Astrocyte of the spinal cord (primary cell): ENCODE measurements at places on chromosomes 16 and 17.

DNA sequence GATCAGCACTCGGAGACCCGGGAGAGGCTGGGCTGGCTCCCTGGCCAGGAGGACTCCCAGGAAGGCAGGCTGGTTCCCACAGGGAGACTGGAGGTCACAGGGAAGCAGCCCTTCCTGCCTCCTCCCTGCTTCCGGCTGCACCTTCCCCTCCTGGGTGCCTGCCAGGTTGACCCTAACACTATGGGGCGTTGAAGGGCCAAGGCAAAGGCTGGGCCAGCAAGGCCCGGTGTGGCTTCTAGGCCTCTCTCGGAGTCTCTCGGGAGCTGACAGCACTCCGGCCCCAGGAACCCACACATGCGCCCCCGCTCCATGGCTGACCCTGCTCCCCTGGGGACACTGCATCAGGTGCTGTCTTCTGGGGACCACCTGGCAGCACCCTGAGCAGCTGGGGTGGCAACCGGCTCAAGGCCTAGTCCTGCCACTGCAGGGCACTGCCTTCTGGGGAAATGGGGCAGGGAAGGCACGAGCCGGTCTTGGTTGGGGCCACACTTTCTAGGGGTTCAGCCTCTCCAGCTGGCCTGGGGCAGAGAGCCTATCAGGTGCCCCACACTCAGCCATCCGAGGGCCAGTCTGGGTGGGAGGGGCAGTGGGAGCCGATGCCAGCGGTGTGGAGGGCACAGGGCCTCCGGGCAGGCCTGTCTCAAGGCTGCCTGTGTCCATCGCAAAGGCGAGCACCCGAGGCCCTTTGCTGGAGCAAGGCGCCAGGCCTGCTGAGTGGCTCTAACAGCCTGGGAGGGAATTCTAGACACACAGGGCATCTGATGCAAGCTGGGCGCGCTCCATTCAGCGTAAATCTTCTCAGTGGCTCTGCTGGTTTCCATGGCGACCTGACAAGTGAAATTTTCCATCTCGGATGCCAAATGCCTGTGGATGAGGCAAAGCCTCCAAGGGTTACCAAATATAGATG is 5.6 kb upstream of the MTSS2 start:
- DNase-seq, result peak; percentile 96

DNA sequence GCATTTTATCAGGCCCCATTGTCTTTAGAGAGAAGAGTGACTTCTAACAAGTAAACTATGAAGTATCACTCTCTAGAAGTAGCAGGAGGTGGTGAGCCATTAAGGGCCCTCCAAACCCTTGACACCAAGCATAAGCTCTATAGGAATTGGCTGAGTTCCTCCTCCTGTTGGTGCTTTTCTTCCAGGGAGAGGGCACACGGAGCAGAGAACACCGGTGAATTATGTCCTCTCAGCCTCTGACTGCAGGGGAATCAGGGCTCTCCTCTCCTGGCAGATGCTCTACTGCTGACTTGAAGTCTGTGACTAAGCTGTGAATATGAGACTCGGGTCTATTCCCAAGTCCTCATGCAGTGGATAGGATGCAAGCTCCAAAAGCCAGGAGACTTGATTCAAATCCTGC is 32.3 kb downstream of the CHD9 start:
- peak; percentile 47 for DNase-seq

- DNase-seq, result no peak
Measured at GRCh38 chr16:51884773-51885172, 662.2 kb downstream of the TOX3 start.

DNA sequence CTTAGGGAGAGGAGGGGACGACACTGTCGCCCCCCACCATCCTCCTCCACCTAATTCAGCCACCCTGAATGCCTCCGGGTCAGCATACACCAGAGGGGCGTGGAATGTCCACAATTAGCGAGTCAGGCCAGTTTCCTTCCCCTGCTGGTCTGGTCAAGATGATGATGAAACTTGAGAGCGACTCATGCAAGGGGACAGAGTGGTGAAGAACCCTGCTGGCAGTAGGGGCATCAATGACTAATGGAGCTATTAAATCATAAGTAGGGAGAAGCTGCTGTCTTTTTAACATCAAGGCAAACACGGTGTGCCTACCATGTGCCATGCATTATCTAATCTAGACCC is 7.2 kb downstream of the SPACA3 start:
- DNase-seq, result no peak

GRCh38 chr16:55760310-55761001 is 72.4 kb downstream of the CES1 start:
- DNase-seq, result no peak

GRCh38 chr16:6645768-6646568 is 686.7 kb upstream of the RBFOX1 start:
- no peak for DNase-seq
